Right cardiac atrium (tissue), 5 donors: ENCODE measurements at places on chromosomes 1 and 21.

- no peak for DNase-seq
Observed at GRCh38 chr1:6447016-6447817, 18.8 kb downstream of the TNFRSF25 start.

GRCh38 chr1:243731974-243732625 lies 117.9 kb downstream of the AKT3 start:
- DNase-seq, result no peak

- no peak for DNase-seq
Observed at GRCh38 chr1:63590166-63590560, 3.0 kb upstream of the PGM1 start.

DNA sequence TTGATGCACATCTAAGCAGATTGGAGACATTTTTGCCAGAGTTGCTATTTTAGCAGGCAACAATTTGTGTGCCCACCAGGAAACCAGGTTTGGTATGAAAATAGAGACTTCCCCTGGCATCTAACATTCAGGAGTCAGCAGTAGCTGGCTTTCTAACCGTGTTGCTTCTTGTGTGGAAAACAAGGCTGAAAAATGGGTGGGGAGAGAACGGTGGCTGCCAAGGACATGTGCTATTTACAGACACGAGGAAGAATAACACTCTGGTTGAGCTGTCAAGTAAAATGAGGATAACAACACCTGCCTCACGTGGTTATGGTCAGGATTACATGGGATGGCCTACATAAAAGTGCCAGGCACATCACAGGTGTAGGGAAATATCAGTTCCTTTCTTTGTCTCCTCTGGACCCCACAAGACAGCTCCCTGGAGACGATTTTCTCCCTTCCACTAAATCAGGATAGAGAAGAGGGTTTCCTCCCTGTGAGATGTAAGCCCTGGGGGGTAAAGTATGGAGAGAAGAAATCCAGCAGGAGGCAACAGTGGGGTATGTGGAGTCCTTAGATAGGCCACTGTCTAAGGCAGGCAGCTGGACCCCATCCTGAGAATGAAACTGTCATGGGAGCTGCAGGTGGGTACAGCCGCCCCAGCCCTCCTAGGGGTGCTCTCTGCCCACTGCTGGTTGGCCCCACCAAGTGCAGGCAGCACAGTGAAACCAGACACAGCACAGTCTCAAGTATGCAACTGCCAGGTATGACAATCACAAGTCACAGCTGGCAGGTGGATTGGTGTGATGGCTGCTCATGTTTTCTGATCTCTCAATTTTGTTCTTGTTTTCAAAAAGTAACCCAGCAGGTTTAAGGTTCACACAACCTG lies 80.3 kb downstream of the TENT5C start:
- peak; percentile 37 for DNase-seq

DNA sequence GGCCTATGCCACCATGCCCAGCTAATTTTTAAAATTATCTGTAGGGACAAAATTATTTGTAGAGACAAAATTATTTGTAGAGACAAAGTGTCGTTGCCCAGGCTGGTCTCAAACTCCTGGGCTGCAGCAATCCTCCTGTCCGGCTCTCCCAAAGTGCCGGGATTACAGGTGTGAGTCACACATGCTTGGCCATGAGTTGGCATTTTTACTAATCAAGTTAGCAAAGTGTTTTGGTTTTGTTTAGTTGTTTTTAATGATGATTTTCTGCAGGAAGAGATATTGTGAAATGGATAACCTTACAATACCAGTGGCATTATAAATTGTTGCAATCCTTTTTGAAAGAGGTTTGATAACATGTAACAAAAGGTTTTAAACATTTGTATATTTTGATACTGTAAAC lies 65.3 kb upstream of the MAGI3 start:
- DNase-seq, result no peak

DNA sequence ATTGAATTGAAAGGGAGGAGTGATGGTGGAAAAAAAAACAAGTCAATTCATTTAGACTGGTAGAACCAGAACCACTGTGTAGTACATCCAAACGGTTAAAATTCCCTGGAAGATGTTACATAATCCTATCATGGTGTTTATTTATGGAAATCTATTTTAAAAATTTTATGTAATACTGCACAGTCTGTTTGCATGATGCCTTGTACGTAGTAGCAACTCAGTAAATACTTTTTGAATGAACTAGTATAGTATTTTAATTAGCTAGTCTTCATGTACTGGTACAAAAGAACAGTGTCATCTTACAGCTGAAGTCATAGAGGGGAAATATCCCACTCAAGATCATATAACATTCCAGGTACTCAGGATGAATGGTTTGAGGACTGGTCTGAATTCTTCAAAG lies 27.0 kb upstream of the IER5 start:
- DNase-seq, result no peak

GRCh38 chr1:114499478-114499877 lies 11.5 kb downstream of the TRIM33 start:
- no peak for DNase-seq

- no peak for DNase-seq
Observed at GRCh38 chr1:55828044-55828443, 612.9 kb upstream of the USP24 start.

DNA sequence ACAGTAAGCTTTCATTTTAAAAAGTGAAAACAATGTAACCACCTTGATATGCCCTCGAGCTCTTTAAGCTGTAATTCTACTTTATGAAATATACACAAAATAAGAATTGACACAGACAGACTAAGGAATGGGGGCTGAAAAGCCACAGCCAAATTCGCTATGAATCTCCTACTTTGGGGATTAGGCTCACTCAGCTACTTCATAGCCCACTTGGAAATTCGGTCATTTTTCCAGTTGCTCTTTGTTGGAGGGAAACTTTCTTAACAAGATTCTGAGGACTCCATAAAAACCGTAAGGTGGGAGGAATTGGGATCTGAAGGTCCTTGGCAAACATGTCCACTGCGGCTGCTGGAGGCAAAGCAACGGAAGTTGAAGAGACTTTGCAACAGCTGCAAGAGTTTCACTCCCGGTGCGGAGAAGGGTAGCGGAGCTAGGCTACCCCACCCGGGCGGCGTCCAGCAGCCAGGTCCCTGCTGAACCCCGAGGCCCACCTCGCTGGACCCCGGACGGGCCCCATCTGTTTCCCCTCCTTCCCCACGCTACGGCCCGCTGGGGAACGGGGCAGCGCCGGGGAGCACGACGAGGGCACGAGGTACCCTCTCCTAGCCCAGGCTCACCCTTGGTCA lies 634 bp downstream of the MYCBP start:
- no peak for DNase-seq

DNA sequence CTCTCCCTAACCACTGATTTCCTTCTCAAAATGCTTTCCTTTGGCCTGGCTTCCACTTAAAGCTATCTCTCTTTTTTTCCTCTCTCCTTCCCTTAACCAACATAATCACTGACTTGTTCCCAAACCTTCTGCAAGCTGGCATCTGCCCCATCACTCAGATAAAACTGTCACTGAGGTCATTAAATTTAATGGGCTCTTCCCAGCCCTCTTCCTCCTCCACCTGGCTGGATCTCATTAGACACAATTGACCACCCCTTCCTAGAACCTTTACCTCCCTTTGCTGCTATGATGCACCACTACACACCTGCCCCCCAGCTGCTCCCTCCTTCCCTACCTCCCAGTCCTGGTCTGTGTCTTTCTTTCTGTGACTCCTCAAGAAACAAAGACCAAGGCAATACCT lies 44.0 kb upstream of the GJB5 start:
- no peak for DNase-seq

- no peak for DNase-seq
Observed at GRCh38 chr1:163912170-163912884, 590.6 kb downstream of the NUF2 start.

- no peak for DNase-seq
Observed at GRCh38 chr1:170210142-170210541, 64.4 kb downstream of the NTMT2 start.

DNA sequence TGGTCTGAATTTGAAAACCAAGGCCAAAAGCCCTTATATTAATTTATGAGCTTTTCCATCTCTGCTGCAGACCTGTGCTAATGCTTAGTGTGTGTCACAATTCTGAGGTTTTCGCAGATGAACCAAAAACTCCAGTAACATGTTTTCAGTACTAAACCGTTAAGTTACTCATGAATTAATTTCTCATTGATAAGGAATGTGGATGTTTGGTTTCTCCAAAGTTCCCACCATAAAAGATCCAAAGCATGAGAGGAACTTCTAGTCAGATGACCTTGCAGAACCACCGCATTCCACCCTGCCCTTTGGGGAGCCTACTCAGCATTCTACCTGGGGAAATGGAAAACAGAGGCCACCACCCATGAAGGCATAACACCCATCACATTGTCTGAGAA lies 7.5 kb upstream of the LEPR start:
- DNase-seq, result no peak

DNA sequence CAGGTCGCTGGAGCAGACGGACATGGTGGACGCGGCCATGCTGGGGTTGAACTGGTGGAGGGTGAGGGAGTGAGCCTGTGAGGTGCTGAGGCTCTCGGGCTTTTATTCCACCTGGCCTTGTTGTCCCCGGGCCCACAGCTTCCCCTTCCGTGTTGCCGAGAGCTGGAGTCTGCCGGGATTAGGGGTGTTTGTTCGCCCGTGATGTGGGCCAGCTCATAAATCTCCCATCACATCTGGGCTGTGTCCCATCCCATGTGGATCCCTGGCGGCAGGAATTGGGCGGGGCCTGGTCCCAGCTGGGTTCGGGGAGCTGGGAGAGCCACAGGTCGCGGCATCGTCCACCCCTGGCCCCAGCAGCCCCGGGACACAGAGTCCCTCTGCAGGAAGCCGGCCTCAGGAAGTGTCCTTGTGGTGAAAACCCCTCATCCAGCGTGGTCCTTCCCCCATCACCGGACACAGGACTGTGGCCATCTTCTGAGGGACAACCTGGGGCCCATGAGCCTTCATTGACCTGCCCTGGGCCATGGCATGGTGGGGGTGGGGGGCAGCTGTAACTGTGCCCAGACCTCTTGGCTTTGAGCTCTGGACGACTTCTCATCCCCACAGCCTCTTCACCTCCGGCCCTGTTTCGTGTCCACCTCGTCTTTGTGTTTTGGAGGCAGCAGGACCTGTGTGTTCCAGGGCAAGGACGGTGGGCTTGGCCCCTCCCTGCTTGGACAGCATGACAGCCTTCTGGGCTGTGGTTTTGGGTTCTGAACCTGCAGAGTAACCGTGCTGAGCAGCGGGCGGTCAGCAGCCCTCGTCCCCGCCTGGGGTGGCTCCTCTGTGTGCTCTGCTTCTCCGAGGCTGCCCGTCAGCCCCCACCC lies at the start of gene KRTAP10-6:
Gene KRTAP10-6 (minus strand): TSS at position 60 of the 866 bp plus-strand sequence. CDS start 21 bp downstream, at position 39.
- no peak for DNase-seq

DNA sequence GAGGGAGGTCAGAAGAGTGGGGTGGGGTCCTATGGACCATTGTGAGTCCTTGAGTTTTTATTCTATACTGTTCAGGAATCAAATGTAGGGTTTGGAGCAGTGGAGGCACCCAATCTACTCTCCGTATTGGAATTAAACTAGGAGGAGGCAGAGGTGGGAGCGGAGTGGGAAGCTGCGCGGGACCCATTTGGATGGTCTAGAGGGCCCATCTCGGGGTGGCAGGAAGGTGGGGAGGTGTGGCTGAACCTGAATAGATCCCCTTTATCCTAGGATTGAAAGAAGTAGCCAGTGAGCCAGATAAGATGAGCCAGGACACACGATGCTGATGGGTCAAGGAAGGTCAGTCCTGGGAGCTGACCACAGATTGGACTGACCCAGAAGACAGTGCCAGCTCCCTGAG lies 325.8 kb downstream of the AJAP1 start:
- DNase-seq, result no peak

GRCh38 chr1:168091063-168091462 lies 45.7 kb downstream of the GPR161 start:
- DNase-seq, result no peak

GRCh38 chr1:212062832-212063438 lies 27.4 kb downstream of the DTL start:
- DNase-seq, result no peak

DNA sequence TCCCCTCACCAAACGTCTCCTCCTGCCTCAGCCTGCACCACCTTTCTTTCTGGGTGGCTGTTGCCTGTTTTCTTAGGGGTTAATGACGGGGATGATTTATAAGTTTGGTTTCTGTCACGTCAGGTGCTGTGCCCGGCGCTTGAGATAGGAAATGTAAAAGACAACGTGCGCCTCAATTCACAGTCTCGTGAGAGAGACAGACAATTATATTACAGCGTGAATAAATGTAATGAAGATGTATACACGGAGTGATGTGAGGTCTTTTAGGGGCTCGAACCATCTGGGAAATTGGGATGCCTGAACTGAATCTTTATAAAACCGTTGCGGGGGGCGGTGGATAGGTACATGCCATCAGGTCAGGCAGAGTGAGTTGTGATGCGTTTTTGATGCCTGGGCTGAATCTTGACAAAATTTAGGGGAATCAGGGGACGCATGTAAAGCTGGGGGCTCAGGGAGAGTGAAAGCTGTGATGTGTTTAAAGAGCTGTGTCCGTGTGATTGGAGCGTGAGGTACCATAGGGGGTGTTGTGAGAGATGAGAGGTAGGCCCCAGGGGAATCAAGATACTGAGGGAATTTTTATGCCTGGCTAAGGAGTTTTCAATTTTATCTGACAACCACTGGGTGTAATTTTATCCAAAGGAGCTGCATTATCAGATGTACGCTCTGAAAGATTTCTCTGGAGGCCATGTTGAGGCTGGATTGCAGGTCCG lies 831 bp downstream of the TIPRL start:
- DNase-seq, result no peak
